ENCODE measurements at places on chromosomes 3 and 15.
A peak's percentile ranks its signal among the peaks of the same experiment; 100 is the strongest.

DNA sequence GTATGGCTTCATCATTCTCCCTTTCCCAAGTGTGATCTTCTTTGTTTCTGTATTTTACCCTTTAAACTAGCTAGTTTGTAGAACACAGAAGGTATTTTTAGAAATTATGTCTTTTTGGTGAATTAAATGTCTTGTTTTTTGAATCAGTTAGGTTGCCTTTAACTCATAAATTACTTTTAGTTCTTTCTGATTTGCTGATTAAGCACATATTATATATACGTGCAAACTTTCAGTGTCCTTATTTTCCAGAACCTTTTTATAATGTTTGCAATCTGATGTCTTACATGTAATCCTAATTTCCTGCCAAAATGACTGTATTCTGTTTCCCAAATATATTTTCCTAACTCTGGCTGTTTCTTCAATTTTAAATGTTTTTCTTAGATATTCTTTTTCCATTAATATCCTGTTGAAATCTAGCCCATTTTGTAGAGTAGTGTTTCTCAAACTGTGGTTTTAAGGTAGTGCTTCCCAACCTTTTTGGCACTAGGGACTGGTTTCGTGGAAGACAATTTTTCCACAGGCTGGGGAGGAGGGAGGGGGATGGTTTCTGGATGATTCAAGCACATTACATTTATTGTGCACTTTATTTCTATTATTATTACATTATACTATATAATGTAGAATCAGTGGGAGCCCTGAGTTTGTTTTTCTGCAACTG, 51.8 kb downstream of the CHD2 start:
- no peak for DNase-seq

GRCh38 chr3:32934150-32934742, 17.2 kb upstream of the CCR4 start:
- peak; percentile 21 for DNase-seq

GRCh38 chr3:11282250-11283138, 10.3 kb downstream of the ATG7 start:
- DNase-seq = no peak

GRCh38 chr3:194800002-194800401, 114.3 kb downstream of the FAM43A start:
- no peak for DNase-seq

GRCh38 chr15:63190769-63191649, 1.6 kb downstream of the RAB8B start:
- peak; percentile 15 for DNase-seq

DNA sequence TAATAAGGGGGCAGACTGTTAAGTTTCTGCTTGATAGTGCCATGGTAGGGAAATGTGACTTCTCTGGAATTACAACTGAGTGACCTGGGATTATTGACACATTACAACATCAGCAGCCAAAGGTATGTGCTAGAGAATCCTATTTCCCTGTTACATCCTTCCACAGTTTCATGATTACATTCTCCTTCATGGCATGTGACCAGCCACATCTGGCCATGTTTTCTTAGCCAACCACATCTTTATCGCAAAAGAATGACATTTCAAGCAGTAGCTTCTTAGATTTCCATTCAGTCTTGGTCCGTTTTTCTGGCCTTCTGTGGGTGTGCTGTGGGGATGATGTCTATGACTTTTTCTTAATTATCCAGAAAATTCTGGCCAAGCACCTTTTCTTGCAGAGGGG, 45.4 kb upstream of the CTDSPL start:
- DNase-seq = no peak

DNA sequence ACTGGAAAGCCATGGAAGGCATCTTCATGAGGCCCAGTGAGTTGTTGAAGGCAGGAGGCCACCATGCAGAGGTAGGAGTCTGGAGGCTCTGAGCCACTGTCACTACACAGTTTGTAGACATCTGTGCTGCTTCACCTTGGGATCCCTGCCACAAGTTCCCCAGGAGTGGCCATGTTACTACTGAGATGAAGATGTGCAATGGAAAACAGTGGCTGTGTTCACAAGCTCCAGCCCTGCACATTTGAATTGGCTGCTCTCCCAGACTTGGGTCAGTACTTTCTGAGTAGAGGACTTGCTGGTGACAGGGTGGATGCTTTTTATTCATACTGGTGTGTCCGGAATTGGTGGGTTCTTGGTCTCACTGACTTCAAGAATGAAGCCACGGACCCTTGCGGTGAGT, 86.9 kb upstream of the C15orf39 start:
- no peak for DNase-seq

DNA sequence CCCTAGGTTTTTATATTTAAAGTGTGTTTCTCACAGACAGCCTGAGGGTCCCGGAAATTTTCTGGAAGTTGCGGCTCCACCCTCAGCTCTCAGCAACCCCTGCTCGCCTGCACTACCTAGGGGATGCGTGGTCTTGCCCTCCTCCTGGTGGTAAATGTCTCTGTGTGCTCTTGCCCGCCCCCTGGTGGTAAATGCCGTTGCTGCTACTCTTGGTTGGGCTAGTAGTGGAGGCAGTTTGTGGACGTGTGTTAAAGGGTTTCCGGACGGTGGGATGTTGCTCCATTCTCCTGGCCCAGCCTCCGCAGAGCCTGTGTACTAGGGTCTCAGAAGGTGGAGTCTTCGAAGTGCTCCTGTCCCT, 27.4 kb downstream of the STOML1 start:
- DNase-seq = peak; percentile 73

GRCh38 chr3:121794264-121794983, 40.4 kb downstream of the IQCB1 start:
- no peak for DNase-seq

DNA sequence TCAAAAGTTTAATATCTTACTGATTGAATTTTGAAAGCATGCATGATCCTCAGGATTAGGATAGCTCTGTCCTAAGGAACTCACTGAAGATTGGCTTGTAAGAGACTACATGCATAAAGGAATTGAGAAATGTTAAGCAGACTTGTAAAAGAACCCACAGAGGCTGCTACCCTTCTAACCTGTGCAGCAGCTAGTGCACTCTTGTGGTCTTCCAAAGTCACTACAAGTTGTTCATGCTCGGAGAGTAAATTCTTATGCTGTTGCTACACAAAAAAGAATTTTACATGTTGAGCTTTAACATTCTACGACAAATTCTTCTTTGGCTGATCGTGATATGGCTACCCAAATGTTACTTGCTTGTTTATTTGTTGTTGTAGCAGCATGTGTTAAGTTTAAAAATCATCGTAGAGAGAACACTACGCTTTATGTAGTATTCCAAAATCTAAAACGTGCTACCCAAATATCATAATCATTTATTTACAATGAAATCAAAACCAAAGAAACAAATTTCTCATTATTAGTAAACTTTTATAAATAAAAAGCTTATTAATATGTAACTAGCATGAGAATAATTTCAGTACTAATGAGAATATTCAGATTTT, 55.0 kb downstream of the GOLIM4 start:
- DNase-seq = peak; percentile 46

GRCh38 chr3:115930168-115930567, 306.9 kb downstream of the GAP43 start:
- no peak for DNase-seq

- DNase-seq = no peak
These were observed 104.3 kb downstream of the ABI3BP start for GRCh38 chr3:100888881-100889280.

- DNase-seq = no peak
These were observed 32.8 kb downstream of the GRIP2 start for GRCh38 chr3:14507305-14507741.

GRCh38 chr3:62732183-62732904, 142.9 kb downstream of the CADPS start:
- no peak for DNase-seq

DNA sequence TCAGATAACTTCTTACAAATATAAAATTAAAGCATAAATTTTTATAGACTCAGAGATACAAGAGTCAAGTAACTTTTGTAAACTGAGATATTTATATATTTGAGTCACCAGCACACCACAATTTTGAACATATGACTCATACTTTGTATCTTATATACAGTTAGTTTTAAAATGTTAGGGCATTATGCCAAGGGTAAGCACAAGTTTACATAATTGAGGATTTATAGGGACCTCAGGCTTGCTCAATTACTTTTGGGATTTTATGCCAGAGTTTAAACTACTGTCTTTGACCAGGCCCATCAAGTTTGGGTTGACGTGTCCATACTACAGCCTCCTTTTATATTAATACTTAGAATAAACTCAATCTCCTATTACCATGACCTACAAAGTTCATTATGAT, 7.4 kb upstream of the FGF7 start:
- no peak for DNase-seq

DNA sequence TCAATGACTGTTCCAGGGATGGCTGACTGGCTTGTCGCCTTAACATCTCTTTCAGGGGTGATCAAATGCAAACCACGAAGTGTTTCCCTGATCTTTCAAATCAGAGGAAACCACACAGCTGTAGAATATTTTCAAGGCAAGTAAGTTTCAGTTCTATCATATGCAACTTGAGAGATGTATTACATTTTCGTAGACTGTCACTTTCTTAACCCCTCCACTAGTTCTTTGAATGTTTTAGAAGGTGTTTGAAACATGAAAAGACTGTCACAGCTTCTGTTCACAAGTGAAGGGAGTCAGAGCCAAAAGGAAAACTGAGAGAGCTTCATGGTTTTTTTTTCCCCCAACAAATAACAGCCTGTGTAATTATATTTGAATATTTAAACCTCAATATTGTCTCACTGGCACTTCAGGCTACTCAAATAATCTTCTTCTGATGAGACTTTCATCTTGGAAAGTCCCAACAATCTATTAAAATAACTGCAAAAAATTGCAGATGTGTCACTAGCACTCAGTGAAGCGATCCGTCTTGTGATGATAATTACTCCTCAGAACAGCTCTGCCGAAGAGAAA, 25.9 kb upstream of the CAPN7 start:
- no peak for DNase-seq

- DNase-seq = peak; percentile 8
These were observed 202.3 kb upstream of the PROK2 start for GRCh38 chr3:71987089-71987735.

GRCh38 chr15:76286271-76286879, 24.9 kb downstream of the ETFA start:
- DNase-seq = peak; percentile 44

- DNase-seq = peak; percentile 15
These were observed 14.7 kb downstream of the MAP2K1 start for GRCh38 chr15:66401130-66402021.

DNA sequence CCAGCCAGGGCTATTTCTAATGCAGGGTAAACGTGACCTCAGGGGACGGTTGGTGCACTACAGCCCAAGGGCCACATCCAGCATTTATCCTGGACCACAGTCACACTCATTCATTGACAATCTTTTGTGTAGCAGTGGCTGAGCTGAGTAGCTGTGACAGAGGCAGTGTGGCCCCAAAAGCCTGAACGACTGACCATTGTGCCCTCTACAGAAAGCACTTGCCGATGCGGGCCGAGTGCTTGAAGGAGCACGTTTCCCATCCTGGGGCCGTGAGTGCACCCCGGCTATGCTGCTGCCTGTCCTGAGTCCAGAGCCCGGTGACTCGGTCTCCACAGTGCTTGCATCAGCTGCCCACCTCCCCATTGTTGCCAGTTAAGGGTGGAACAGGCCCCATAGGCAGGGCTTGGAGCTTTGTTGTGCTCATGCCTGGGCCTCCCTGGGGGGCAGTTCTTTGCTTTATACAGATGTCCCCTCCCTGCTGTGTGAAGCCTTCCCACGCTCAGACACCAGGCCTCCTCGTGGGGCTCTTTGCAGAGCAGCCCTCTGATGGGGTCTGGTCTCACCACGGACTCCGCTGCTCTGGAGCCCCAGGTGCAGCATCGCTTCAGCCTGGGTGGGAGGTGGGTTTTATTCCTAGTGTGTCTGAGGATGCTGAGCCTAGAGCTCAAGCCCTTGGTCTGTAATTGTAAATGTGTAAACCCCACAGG, 13.0 kb upstream of the SNRPA1 start:
- no peak for DNase-seq

DNA sequence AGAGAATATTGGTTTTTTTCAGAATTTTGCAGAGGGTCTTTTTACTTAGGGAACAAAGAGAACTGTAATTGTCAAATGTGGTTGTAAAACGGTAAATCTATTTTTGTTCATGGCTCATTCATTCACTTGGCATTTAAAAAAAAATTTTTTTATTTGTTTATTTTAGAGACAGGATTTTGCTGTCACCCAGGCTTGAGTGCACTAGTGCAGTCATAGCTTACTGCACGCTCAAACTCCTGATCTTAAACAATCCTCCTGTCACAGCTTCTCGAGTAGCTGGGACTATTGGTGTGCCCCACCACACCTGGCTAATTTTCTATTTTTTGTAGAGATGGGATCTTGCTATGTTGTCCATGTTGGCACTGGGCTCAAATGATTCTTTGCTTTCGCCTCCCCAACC, 301.8 kb downstream of the LPP start:
- no peak for DNase-seq

DNA sequence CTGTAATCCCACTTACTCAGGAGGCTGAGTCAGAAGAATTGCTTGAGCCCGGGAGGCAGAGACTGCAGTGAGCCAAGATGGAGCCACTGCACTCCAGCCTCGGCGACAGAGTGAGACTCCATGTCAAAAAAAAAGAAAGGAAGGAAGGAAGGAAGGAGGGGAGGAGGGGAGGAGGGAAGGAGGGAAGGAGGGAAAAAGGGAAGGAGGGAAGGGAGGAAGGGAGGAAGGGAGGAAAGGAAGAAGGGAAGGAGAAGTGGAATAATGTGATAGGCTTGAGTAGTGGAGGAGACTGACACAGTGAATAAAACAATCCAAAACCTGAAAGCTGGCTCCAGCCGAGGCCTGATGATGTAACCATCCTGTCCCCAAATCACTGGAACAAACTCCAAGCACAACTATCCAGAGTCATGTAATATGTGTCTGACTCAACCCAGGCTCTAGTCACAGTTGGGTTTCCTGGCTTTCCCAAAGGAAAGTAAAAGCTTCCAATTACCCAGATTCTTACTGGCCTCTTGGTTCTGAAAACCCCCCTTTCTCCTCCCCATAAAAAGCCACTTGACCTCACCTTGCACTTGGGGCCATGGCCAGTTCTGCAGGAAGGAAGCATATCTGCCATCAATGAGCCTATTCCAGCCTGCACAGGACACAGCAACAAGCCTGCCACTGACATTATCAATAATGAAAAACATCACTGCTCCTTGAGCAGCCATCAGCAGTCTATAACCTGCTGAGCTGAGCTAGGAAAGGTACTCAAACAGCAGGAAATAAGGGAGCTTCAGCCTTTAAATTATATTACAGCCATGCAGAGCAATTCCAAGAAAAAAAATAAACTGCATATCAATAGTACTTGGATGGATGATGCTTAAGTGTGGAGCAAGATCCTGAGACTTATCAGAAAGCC, 48.3 kb downstream of the MB21D2 start:
- peak; percentile 21 for DNase-seq

DNA sequence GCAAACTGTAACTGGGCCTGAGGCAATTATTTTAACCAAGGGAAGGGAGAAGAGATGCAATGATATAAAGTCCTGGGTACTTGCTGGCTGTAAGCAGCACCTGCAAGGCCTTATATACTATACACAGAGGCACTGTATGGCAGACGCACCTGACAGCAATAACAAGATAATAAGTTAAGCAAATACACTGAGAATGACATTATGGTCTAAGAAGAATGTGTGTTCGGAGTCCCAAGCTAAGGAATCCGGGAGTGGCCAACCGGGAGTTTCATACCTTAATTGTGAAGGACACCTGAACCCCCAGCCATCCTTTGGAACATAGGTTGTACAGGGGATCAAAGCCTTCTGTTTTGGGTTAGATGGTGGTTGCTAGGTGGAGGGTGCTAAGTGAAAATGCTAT, 13.7 kb downstream of the FAM240A start:
- DNase-seq = no peak

Measured in ACHN (cell line).